Right renal cortex interstitium (tissue), 3 donors: ENCODE measurements at places on chromosomes 7 and 10.
A peak's percentile ranks its signal among the peaks of the same experiment; 100 is the strongest.

DNA sequence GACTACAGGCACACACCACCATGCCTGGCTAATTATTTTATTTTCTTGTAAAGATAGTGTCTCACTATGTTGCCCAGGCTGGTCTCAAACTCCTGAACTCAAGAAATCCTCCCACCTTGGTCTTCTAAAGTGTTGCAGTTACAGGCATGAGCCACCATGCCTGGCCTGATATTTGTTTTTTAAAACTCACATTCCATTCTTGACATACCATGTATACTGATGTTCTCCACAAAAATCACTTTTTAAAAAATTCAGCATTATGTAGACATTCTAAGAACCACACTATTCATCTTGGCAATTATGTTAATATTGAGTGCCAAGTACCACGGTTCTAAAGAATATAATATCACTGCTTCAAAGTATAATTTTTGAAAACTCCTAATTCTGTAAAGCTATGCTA lies 43.5 kb downstream of the IDE start:
- DNase-seq = no peak

- no peak for DNase-seq
These were observed 46.9 kb upstream of the GNAI1 start for GRCh38 chr7:80087771-80088170.

DNA sequence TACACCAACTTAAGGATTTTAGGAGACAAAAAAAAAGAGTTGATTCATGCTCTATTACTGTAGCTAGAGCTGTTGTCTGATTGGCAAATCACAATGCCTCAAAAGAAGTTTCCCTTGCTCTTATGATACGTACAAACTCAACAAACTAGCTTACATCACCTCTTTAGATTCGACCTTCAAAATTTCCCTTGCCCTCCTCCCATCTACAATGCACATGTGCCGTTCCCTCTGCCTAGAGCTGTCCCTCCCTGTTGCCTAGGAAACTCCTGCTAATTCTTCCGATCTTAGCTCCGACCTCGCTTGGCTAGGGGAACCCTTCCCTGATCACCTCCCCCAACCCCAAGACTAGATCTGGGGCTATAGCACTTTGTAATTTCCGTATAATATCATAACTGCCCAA lies 55.4 kb downstream of the MAP3K8 start:
- no peak for DNase-seq

DNA sequence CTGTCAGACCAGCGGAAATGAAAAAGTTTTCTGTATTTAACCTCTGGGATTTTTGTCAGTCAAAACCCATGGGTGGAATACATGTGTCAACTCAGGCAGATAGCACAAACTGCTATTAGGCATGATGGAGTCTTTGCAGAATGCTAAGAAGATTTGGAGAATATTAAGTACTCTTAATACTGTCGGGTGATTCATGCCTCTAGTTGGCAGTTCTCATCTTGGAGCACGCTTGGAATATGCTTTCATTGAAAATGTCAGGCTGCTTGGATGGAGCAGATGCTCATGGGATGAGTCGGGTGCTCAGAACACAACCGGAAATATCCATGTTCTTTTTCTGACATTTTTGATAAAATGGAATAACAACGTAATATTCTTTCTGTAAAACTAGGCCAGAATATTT lies 27.6 kb upstream of the PRKG1 start:
- DNase-seq = no peak

DNA sequence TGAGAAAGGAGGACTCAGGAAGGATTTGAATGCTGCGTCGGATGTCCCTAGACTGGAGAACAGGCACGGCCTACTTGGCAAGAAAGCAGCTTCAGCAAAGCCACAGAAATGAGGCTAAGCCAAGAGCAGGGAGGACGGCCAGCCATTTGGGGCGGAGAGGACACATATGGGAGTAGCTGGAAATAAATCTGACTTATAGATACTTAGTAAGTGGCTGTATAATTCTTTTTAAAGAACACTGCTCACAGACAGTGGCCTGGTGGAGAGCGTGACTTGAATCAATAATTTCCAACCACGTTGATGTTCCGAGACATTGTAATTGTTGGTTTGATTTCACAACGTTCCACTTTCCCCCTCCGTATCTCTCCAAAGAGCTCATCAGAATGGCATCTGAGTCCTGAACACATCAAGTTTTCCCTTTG lies 67.7 kb upstream of the JCAD start:
- DNase-seq = no peak

GRCh38 chr10:104349623-104350126 lies 4.0 kb upstream of the CFAP58 start:
- DNase-seq = no peak

DNA sequence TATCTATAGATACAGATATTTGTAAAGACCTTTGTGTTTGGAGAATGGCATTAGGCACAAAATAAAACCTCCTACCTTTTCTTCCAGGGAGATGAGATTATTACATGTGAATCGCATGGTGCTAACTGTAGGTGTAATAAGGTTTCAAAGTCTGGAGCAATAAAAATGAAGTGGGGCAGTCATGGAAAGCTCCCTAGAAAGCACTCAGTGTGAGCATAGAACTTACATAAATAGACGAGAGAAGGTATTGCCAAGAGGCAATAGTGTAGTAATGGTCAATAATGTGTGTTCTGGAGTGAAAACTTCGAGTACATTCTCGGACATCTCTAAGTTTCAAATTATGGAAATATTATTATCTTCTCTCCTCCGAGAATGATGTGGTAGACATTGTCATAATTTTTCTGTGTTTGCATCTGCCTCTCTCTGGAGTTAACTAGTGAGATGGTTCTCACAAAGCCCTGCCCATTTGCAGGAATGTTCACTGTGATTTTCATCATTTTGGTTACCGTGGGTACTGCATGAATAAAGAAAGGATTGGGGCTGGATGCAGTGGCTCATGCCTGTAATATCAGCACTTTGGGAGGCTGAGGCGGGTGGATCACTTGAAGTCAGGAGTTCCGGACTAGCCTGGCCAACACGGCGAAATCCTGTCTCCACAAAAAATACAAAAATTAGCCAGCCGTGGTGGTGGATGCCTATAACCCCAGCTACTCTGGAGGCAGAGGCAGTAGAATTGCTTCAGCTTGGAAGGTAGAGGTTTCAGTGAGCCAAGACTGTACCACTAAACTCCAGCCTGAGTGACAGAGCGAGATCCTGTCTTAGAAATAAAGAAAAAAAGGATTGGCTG lies 10.6 kb downstream of the VIM start:
- no peak for DNase-seq

DNA sequence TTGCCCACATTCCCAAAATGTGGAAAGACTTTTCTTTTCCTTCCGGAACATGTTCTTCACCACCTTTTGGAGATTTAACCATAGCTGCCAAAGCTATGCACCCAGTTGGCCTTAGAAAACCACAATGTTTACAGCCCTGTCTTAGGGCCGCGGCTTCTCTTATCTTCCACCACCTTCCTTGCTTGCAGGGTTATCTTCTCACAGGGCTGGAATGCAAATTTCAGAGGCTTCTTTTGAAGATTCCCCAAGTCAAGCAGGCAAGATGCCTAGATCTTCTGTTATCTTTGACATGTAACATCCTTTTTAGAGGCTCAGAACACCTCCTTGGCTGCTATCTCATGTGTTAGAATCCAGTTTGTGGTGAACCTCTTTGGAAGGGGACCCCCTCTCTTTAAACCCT lies 11.1 kb downstream of the KCTD7 start:
- no peak for DNase-seq

DNA sequence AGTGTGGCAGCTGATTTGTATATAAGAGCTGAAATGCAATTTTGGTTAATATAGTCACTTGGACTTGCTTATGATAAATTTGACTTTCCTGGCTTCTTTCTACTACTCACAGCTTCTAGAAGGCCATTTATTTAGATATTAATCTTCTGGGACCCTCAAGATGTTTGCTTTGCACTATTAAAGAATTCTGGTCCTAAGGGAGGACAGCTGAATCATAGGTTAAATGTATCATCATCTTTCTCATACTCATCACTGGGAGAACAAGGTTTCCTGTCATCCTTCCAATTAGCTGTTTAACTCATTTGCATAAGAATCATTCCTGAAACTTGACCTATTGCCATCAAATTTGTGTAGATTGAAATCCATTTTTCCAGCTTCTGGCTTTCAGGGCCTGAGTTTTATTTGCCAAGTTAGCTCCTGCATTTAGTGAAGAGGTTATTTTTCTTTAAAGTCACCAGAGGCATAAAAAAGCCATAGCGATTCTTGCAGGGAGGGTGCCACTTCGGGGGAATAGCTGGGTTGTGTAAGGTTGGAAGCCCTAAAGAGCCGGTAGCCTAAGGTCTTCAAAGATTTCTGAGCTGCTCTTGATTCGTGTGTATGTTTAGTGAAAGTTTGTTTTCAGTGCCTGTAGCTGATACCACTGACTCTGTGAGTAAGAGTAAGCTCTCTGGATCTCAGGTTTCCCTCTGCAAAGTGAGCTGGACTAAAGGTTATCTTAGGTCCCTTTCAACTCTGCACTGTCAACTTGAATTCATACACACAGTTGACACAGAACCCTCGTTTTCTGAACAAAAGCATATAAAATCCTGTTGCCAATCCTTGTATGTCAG lies 4.3 kb downstream of the MAP3K8 start:
- no peak for DNase-seq

- DNase-seq = no peak
These were observed 38.6 kb downstream of the VOPP1 start for GRCh38 chr7:55533729-55534080.

DNA sequence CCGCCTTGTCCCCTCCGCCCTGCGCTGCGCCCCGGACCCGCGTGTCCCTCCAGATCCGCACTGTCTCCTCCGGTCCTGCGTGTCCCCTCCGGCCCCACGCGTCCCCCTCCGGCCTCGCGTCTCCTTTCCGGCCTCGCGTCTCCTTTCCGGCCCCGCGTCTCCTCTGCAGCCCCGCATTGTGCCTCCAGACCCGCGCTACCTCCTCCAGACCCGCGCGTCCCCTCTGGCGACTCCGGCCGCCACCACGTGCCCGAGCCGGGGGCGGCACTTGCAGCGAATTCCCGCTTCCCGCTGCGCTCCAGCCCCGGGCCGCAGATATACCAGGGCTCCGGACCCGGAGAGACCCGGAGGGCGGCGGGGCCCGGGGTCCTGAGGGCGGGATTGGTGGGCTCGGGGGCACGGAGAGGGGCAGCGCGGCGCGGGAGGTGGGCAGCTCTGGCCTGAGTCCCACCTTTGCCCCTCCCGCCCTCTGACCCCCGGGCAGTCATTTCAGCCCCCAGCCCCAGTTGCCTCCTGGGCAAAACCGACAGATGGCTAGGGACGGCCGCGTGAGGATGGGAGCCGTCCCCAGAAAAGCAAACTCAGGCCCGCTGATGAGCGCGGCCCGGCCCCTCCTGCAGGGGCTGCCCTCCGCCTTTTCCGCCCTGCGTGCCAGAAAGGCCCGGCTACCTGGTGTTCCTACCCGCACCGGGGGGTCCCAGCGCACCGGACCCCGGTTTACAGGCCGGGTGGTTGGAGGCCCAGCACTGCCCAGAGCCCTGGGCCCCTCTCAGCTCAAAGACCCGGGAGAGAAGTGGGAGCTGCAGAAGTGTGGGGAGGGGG lies 56.5 kb downstream of the RBM17 start:
- no peak for DNase-seq

- peak; percentile 30 for DNase-seq
These were observed 647 bp upstream of the NACAD start for GRCh38 chr7:45089341-45089891.

DNA sequence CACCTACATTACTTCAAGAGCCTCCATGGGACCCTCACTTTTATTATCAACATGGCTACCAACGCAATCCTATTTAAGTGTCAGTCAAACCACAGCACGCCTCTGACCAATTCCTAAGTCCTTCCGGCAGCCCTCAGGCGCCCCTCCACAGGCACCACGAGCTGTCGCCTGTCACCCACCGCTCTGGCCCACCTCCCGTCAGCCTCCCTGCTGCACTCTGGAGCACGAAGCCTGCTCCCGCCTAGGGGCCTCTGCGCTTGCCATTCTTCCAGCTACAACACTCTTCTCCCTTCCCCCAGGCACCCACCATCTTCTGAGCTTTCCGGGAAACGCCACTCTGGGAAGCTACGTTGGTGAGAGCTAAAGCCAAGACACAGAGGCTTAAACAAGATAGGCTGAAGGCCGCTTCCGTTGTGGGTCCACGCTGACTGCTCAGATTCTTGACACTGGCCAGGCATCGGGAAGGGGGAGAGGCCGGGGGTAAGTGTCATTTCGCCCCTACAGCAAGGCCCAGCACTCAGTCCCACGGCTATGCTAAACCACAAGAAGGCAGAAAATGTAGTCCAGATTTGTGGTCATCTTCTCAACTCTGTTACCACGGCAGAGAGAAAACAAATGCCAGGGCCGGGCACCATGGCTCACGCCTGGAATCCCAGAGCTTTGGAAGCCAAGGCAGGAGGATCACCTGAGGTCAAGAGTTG lies 56.7 kb downstream of the GNA12 start:
- DNase-seq = no peak

DNA sequence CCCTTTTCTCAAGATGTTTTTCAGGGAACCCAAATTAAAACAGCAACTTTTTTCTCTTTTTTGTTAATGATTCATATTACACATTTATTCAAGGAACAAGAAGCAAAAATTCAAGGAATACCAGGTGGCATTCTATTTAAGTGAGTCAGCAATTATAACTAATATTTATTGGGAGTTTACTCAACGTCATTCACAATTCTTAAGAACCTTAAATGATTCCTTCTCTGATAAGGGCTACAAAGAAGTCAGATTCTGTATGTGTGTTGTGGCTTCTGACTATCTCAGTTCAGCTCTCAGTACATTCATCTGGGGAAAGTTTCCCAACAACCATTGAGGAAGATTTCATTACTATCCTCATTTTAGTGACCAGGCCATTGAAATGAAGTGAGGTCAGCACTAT lies 470.7 kb upstream of the AKR1E2 start:
- DNase-seq = no peak

GRCh38 chr7:13189668-13190067 lies 502.2 kb downstream of the ARL4A start:
- DNase-seq = no peak

- no peak for DNase-seq
These were observed 1.2 kb upstream of the ZMIZ1 start for GRCh38 chr10:79067241-79068202.

GRCh38 chr10:70575874-70576802 lies 26.4 kb downstream of the PRF1 start:
- no peak for DNase-seq

- DNase-seq = no peak
These were observed 240.1 kb upstream of the ADARB2 start for GRCh38 chr10:1977461-1977860.

- no peak for DNase-seq
These were observed 3.7 kb downstream of the PURB start for GRCh38 chr7:44881610-44882009.

GRCh38 chr10:108632144-108632543 lies 1291.2 kb downstream of the XPNPEP1 start:
- DNase-seq = no peak

- no peak for DNase-seq
These were observed 79.9 kb upstream of the COL13A1 start for GRCh38 chr10:69721690-69722310.

DNA sequence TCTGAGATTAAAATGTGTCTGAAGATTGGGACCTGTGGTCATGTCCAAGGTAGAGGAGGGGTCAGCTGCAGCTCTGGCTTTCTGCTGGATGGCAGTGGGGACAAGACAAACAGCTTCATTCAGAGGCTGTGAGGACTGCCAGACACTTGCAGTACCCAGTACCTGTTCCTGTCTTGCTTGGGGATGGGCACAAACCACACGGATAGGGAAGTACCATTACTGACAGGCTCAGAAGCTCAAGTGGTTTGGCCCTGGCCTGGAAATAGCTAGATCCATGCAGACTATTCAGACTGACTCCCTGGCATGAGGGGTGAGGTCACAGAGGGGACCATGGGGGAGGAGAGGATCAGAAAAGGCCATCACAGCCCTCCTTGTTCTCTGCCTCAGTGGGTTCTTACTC lies 56.0 kb upstream of the COMTD1 start:
- no peak for DNase-seq

GRCh38 chr10:73021050-73021449 lies 66.4 kb upstream of the PLA2G12B start:
- no peak for DNase-seq
